ENCODE measurements at places on chromosomes 5 and 9.
A peak's percentile ranks its signal among the peaks of the same experiment; 100 is the strongest.

DNA sequence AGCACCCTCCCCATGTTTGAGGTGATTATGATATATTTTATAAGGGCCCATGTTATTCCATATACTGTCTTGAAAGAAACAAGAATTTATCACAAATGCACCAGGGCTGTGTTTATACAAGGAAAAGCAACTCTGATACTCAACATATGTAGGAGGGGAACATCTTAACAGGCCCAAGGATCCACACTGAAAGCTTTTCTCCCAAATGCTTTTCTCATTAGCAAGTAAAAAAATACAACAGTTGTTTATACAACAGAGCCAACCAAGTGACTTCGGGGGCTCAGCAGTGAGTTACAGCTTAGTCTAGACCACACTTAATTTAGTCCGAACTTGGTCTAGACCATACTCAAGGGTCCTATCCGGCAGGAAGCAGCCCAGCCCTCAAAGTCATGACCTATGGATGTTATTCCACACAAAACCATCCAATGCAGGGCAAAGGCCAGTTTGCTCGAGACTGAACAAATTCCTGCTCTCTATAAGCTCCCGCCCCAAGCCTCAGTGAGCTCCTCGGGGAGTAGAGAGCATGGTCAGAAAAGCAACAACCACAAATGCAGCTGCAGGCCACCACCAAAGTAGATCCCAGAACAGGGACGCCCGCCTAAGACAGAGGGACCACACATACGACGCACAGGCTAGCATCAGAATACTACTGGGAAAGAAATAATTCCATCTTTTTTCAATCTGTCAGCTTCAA lies 6.8 kb downstream of the GZMK start:
- DNase-seq: no peak

DNA sequence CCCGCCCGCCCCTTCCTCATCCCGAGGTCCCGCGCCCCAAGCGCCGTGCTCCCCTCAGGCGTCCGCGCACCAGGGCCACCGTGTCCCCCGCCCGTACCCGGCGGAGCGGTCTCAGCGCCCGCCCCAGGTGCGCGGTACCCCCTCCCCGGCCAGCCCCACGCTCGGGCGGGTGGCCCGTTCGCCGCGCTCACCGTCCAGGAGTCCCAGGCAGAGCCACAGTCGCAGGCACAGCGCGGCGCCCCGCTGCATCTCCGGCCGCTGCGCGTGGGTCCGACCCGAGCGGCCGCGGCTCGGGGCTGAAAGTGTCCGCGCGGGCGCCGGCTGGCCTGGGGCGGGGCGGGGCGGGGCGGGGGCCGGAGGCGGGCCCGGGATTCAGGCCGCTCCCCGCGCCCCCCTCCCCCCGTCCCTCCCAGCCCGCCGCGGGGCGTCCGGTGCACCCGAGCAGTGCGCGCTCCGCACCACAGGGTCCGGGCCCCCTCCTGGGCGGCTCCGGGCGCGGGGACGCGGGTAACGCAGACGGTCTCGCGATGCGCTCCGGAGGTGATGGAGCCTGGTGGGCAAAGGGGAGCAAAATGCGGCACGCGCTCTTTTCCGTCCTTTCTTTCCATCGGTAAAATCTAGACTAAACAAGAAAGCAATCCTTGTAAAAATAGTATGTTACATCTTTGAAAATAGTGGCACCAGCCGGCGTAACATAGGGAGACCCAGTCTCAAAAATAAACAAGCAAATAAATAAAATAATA lies at the start of gene FLT4:
Gene FLT4 (minus strand): TSS at position 304 of the 743 bp plus-strand sequence. CDS start 55 bp downstream, at position 249.
- no peak for DNase-seq

DNA sequence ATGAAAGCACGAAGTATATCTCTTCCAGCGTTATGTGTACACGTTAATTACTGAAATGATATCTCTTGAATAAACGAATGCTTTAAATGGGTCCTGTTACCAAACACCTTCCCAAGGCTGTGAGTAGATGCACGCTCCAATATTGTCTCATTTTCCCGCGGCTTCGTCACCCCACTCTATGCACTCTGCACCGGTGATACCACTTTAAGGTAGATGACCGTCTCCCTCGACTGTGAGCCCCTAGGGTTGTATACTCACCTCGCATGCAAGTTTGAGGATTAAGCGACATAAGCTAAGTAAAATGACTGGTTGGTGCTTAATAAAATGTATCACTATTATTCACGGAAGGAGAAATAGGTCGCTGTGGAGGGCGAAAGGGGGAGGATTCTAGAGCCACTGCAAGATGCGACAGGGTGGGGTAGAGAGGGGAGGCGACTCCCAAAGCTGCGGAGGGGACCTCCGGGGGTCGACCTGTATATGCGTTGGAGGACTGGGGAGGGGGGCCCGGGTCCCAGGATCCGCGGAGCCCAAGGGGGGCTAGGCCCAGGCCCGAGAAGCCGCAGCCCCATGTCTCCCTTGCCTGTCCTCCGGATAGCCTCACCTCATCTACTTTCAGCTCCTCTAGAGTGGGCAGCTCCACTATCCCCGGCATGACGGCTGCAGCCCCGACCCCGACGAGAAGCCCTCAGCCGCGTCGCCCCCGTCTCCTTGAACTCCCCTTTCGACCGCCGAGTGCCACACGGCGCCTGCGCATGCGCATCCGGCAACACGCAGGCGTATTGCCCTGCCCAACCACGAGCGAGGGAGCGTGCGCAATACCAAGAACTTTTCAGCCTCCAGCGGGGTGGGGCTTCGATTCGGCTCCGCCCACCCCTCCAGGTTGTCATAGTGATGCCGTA lies at the start of the genes MORN5 and NDUFA8:
Gene MORN5 (plus strand): TSS at position 883 of the 899 bp plus-strand sequence. CDS start 65 bp downstream, outside the sequence.
Gene NDUFA8 (minus strand): TSS at position 754 of the 899 bp plus-strand sequence. CDS start 102 bp downstream, at position 652.
- peak; percentile 91 for DNase-seq

GRCh38 chr9:71743217-71743705 lies 25.1 kb downstream of the CEMIP2 start:
- DNase-seq: no peak

GRCh38 chr5:128196080-128196479 lies 112.5 kb downstream of the SLC12A2 start:
- no peak for DNase-seq

DNA sequence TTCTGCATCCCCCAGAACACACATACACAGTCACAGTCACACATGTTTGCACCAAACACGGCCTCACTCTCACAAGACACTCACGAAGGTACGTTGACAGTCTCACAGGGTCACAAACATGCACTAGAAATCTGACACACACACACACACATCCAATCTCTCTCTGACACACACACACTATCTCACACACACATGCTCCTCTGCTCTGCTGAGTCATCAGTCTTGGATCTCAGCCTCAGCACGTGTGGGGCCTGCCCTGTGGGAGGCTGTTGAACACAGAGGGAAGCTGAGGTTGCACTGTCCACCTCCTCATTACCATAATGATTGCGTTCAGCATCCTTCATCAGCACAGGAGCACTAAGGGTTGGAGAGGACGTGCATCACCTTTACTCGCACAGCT lies 188.8 kb downstream of the MTRR start:
- no peak for DNase-seq

- DNase-seq: no peak
These were observed 40.1 kb downstream of the TRIP13 start for GRCh38 chr5:932628-933250.

GRCh38 chr5:139141446-139142204 lies 56.5 kb downstream of the SIL1 start:
- DNase-seq: no peak

DNA sequence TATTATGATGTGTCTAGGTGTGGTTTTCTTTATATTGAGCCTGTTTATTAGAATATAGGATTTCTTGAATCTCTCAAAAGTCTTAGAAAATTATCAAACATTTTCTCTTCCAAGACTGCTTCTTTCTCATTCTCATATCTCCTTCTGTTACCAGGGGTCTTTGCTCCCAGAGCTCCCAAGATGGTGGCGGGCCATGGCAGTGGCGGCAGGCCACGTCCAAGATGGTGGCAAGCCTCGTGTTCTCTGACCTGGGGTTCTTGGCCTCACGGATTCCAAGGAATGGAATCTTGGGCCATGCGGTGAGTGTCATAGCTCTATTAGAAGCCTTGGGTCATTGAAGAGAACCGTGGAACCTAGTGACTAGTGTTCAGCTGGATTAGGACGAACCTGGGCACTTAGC lies 248.9 kb downstream of the SMARCA2 start:
- no peak for DNase-seq

DNA sequence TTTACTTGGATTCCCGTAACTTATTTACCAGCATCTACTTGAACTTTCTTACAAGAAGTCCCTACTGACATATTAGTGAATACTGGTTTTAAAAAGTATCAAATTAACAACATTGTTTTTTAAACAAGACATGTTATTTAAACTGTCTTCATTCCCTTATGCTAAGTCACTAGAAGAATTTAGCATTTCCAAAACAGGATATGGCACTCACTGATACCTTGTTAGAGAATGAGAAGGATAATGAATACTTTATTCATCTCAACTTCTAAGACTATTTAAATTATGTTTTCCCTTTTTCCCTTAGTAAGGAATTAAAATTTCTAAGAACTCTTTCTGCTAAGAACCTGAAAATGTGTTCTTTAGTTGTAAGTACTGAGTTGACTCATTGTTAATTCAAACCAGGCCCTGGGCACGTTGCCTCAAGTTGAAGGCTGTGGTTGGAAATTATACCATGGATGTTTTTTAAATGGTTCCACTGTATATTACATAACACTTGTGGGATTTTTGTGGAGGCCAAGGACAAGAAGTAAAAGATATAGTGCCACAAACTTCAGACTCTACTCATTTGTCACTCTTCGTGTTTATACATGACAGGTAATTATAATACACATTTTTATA lies 219.0 kb upstream of the EDIL3 start:
- DNase-seq: no peak

DNA sequence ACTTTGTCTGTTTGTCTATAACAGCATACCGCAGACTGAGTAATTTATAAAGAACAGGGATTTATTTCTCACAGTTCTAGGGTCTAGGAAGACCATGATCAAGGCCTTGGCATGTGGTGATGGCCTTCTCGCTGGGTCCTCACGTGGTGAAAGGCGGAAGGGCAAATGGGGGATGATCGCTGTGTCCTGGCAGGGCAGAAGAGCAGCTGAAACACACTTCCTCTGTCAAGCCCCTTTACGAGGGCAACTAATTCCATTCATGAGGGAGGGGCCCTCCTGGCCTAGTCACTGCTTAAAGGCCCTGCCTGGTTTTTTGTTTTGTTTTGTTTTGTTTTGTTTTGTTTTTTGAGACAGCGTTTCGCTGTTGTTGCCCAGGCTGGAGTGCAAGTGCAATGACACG lies 41.9 kb upstream of the UBTD2 start:
- no peak for DNase-seq

GRCh38 chr5:26430323-26430722 lies 608.1 kb downstream of the CDH9 start:
- DNase-seq: no peak

DNA sequence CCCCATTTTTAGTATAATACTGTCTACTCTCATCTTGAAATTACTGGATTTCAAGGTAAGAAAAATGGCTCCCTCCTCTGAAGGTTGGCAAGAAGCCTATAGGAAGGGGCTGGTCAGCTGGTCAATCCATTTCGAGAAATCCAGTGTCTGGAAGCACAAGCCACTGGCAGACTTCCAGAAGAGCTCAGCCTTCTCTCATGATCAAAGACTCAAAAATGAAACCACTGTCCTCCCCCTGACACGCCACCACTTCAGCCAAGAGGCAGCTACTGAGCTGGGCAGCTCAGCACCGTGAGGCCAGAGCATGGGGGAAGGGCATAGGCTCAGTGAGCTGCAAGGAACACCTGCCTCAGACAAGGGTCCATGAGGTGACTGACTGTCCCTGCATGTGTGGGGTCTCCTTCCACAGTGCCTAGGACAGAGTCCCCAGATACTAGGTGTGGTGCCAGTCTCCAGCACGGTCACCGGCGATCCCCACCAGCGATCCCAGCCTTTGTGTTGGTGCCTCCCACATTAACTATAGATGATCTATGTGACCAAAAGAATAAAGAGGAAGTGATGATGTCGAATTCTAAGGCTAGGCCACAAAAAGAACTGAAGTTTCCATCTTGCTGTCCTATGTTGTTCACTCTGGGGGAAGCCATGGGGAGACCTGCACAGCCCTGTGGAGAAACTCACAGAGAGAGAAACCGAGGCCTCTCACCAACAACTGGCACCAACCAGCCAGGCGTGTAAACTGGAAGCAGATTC lies 100.1 kb upstream of the LRRTM2 start:
- no peak for DNase-seq

DNA sequence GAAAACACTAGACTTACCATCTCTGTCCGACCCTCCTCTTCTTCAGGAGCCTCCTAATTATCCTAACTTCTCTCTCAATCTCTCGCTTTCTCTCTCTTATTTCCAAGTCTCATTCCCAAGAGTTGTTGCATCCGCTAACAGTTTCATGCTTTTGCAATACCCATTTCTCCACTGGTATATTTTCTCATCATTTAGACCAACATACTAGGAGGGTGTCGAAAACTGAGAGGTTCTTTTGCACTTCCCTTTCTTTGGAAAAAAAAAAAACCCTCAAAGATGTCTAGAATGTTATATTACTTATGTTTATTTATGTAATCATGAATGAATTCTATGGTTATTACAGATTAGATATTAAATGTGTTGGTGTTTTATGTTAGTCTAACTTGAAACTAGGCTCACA lies 35.9 kb downstream of the SPZ1 start:
- no peak for DNase-seq

DNA sequence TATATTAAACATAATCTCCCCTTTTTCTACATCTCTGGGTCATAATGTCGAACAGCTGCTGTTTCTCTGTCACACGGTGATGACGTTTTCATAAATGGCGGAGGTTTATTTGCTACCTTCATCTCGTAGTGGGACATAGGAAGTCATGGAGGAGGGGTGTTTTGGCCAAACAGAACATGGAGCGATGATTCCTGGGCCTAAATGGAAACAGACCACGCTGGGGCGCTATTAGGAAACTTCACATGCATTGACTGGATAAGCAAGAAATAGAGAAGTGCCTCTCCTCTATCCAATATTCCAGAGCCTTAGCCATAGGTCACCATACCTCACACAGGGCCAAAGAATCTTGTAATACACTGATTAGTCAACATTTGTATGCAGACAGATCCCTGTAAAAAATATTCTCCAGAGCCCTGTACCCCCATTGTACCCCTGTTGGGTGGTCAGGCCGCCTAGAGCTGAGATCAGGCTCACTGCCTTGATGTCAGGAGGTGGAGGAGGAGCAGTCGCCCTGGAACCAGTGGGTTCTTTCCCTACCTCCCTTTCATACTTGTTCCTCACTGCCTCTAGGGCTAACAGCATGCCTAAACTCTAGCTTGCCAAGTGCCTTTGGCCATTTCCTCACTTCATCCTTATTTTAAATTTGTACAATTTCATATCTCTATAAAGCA lies 77.8 kb upstream of the SPIN1 start:
- DNase-seq: no peak

GRCh38 chr9:71647094-71647591 lies 121.2 kb downstream of the CEMIP2 start:
- peak; percentile 0 for DNase-seq

DNA sequence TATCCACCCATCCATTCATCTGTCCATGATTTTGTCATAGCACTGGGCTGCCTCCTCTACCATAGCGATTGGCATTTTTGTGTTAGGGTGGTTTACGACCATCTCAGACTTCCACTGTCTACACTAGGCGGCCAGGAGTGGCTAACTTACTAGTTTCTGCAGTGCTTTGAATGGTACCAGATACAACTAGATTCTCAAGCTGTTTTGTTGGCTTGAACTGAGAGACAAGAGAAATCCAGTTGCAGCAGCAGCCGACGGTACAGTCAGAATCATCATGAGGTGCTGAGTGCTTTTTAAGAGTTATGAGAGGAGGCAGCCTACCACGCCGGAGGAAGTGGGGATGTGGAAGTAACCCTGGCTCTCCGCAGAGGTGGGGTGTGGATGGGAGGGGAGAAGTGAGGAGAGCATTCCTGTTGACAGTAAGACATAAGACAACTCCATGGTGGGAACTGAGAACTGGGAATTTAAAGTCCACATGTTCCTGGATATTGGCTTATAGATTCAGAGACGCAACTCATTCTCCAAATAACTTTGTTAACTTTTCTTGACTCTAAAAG lies 27.9 kb downstream of the COL5A1 start:
- DNase-seq: no peak

- DNase-seq: no peak
These were observed 16.7 kb downstream of the MAMDC2 start for GRCh38 chr9:70060148-70060882.
